Non-pigmented ciliary epithelial cell (primary cell): ENCODE measurements at places on chromosomes 6 and 20.

DNA sequence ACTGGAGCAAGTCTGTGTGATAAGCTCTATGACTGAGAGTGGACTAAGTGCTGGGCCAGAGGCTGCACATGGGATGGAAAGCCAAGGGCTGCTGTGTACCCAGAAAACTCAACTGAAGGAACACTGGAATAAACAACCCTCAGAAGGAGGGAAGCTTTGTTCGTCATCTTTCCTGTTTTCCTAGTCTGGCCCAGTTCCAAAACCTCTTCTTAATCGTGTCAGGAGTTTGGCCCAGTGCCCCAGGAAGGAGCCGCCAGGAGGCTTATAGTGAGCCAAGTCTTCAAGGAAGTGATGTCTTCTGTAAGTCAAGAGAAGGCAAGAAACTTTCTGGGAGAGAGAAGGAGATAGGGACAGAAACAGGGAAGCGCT, 23.3 kb upstream of the TOP1 start:
- peak; percentile 91 for DNase-seq

DNA sequence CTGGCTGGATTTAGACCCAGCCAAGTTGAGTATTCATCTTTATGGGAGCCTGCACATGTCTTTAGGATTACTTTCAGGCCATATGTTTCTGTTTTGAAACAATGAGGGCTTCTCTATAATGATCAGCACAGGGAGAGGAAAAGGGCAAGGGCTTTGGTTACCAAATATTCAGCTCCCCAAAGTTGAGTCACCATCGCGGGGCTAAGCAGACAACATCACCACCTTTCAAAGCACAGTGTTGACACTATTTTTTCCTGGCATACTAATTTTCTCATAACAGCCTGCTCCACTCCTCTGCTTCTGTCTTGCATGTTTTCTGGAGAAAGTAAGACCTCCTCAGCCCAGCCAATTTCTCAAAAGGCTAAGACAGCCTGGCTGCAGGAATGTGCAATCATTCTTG, 4.9 kb downstream of the SCML4 start:
- DNase-seq, result no peak

GRCh38 chr6:79810871-79811270, 136.5 kb downstream of the ELOVL4 start:
- DNase-seq, result no peak

DNA sequence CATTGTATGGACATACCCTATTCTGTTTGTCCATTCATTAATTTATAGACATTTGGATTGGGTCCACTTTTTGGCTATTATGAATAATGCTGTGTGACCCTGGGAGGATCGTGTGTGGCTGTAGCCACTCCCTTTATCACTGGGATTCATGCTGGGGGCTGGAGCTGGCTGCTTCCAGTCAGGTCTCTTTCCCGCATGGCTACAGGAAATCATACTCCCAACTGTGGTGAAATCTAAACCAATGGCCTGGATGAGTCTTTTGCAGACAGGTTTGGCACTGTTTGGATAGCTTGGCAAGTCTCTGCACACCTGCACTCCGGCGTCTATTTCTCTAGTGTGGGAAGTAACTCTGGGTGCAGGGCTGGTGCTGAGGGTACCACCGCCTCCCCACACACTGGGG, 80.4 kb downstream of the RIN2 start:
- no peak for DNase-seq

DNA sequence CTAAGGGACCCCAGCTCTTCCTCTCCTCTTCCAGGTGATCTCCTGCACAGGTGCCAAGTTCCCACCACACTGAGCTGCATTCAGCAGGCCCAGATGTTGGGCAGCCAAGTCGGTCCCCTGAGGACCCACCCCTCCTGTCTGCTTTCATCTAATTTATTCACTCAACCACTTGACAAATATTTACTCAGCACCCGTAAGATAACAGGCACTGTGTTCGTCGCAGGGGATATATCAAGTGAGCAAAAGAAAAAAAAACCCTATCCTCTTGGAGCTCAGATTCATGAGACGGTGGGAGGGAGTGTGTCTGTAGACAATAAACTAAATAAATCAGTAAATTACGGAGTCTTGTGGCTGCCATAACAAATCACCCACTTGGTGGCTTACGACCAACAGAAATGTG, 143.6 kb downstream of the MRPL14 start:
- DNase-seq, result no peak

GRCh38 chr6:136290410-136291010, 864 bp upstream of the BCLAF1 start:
- no peak for DNase-seq

DNA sequence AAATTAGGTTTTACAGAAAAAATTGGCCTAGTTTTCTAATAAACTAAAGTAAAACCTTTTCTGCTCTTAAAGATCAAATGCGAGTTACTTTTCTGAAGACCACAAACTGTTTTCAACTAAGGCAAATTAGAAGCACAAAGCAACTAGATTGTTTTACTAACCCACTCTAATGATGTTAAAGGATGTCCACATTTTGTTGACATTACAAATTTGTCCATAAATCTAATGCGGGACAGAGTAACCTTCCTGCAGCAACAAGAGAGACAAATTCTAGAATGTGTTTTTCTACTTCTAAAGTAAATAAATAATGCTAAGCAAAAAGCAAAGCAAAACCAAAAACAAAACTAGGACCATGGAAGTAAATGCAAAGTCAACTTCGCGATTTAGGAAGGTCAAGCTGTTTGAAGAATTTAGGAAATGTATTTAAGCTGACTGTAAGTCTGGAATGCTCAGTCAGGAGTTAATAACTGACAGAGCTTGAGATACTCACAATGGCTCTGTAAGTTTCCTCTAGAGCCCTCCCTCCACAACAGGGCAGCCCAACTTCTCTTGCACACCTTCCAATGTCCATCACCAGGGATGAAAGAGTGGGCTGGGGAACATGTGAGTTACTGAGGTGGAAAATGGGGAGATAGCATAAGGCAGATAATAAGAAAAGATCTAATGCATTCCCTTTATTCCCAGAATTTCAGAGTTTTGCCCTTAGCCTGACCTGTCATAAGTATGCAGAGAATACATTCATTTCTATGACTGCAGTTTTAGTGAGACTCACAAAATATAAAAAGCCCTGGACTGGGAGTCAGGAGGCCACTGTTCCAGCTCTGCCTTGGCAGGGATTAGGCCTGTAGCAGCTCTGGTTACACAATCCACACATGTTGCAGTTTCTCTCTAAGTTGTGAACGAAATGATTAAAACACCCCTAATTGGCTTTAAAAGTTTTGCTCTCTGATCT, 158.8 kb downstream of the FOXA2 start:
- no peak for DNase-seq

DNA sequence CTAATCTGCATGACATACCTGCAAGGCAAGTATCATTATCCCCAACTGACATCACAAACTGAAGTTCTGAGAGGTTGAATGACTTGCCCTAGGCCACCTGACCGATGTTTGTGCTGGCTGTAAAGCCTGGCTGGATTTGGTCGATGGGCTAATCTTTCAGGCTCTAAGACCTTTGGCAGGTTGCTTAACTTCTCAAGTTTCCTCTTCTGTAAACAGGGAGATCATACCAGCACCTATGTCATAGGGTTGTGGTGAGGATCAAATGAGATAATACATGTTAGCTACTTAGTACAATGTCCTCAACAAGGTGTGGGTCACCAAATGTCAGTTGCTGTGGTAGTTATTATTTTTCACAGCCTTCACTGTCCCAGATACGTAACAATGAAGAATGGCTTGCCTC, 14.2 kb downstream of the ANKRD66 start:
- DNase-seq, result no peak

- peak; percentile 48 for DNase-seq
These were observed 220.2 kb downstream of the FUT9 start for GRCh38 chr6:96235927-96236326.

GRCh38 chr20:7883741-7884140, 56.5 kb downstream of the HAO1 start:
- no peak for DNase-seq

GRCh38 chr6:5855787-5856470, 150.8 kb downstream of the NRN1 start:
- no peak for DNase-seq

DNA sequence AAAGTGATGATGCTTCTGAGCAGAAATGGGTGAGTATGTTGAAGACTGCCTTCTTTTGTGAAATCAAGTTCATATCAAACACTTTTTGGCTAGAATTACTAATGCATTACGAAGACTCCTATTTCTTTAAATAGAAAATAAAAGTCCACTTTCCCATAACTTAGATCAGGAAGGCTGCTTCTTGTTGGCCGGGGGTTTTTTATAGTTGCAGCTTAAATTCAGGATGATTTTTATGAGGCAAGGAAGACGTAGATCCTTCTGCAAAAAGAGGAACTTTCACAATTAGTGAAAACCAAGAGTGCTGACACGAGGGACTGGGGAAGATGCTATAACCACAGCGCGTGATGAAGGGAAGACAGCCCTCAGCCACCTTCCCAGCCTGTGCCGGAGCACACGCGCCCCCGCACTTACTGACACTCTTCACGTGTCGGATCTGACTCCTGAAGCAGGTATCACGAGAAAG, 206.1 kb upstream of the PRDM1 start:
- no peak for DNase-seq

DNA sequence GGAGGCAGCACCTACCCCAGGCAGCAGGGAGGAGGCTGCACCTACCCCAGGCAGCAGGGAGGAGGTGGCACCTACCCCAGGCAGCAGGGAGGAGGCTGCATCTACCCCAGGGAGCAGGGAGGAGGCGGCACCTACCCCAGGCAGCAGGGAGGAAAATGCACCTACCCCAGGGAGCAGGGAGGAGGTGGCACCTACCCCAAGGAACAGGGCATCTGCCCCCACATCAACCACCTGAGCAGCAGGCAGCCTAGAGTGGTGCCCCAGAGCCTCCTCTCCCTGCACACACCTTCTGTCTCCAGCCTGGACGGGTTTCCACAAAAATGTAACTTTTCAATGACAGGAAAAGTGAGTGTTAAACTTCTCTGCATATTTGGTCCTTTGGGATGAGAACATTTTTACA, 10.2 kb downstream of the KCNQ2 start:
- no peak for DNase-seq

- no peak for DNase-seq
These were observed 3.3 kb downstream of the ENTPD6 start for GRCh38 chr20:25198663-25199383.

DNA sequence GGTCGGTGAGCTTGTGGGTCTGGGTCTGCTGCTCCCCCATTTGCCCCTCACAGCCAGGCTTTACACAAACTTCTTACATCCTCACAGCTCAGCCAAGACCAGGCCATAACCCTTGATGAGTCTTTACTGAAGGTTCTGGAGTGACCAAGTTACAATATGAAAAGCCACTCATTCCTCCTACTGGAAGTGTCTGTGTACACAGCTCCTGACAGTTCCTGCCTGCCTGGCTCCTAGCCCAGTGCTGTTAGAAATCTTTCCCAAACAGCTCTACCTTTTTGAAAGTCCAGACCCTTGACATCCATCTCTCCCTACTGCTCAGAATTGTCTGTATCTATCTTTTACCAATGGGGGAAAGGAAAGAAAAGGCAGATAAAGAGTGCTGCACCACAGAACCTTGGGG, 106.9 kb downstream of the PAX1 start:
- no peak for DNase-seq

DNA sequence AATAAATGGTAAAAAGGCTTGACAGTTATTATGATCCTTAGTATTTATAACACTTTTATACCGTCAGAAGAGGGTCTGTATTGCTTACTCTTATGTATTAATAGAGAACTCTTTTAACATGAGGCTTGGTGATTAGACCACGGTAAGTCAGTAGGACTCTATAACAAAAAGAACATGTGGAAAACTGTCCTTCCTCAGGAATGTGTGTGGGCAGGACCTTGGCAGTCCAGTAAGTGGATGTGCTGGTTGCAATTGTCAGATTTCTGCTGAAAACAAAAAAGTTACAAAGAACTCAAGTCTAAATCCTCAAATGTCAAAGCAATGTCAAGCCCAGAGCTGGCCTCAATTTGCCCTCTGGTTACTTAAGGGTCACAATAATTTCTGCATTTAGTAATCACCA, 81.1 kb downstream of the PLCG1 start:
- DNase-seq, result no peak

DNA sequence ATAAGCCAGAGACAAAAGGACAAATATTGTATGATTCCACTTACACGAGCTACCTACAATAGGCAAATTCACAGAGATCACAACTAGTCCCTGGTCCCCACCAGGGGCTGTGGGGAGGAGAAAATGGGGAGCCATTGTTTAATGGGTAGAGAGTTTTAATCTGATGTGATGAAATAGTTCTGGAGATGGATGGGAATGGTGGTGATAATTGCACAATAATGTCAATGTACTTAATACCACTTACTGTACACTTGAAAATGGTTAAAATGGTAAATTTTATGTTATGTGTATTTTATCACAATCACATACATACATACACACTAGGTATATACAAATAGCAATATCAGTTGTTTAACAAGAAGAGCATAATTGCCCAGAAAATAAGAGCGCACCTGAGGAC, 24.3 kb upstream of the GSTA3 start:
- DNase-seq, result no peak

- no peak for DNase-seq
These were observed 371.4 kb upstream of the ID4 start for GRCh38 chr6:19465760-19466159.

GRCh38 chr20:63023071-63023935, 16.5 kb upstream of the BHLHE23 start:
- no peak for DNase-seq
